Bronchus fibroblast of lung (primary cell): ENCODE measurements at places on chromosomes 6 and 20. TPM values are rescaled to one million over a fixed set of nuclear protein-coding genes. Genes with fewer than 3 reads are reported as not detected.

The TREML1 gene
- not detected in 2 replicates for total RNA-seq

The TPMT gene
- total RNA-seq = 12.1 and 13.7 TPM in 2 replicates

The B3GALT4 gene
- total RNA-seq = 4.4 and 4.9 TPM in 2 replicates

The ACOT13 gene
- 4.9 and 5.5 TPM in 2 replicates for total RNA-seq

The LST1 gene
- not detected in 2 replicates for total RNA-seq

The TMEM170B gene
- 0.15 and 0.50 TPM in 2 replicates for total RNA-seq

The RIMS1 gene
- total RNA-seq = under 0.01 and 0.45 TPM in 2 replicates

The POU5F1 gene
- total RNA-seq = not detected in 2 replicates

The MOXD1 gene
- total RNA-seq = 13.8 and 14.6 TPM in 2 replicates

The REV3L gene
- total RNA-seq = 13.6 and 15.2 TPM in 2 replicates

The ANKEF1 gene
- 2.2 and 2.4 TPM in 2 replicates for total RNA-seq

The GRM1 gene
- not detected in 2 replicates for total RNA-seq

The MUC21 gene
- not detected in 2 replicates for total RNA-seq

The PLA2G7 gene
- not detected in 2 replicates for total RNA-seq

The PDYN gene
- total RNA-seq = not detected in 2 replicates

The SIRPD gene
- not detected in 2 replicates for total RNA-seq

The SCAF8 gene
- total RNA-seq = 17.1 and 20.5 TPM in 2 replicates

The PPP1R16B gene
- total RNA-seq = not detected in 2 replicates

The OLIG3 gene
- not detected in 2 replicates for total RNA-seq

The TTI1 gene
- total RNA-seq = 20.1 and 20.7 TPM in 2 replicates

The LY6G5B gene
- 0.84 and 1.3 TPM in 2 replicates for total RNA-seq

The WFDC10B gene
- total RNA-seq = not detected in 2 replicates

The ADGB gene
- not detected in 2 replicates for total RNA-seq

The LY6G5C gene
- 1.0 and 2.2 TPM in 2 replicates for total RNA-seq

The TSBP1 gene
- not detected in 2 replicates for total RNA-seq

The C20orf204 gene
- 0.15 TPM in 1 of 2 replicates, not detected in the other for total RNA-seq

The TMEM63B gene
- 16.5 and 18.8 TPM in 2 replicates for total RNA-seq

The MYB gene
- 0.45 and 0.50 TPM in 2 replicates for total RNA-seq

The MCCD1 gene
- total RNA-seq = not detected in 2 replicates

The FAM110A gene
- 9.1 and 9.8 TPM in 2 replicates for total RNA-seq

The TOX2 gene
- total RNA-seq = 50.5 and 52.8 TPM in 2 replicates

The TMEM242 gene
- total RNA-seq = 4.5 and 5.2 TPM in 2 replicates

The GSTA2 gene
- not detected in 2 replicates for total RNA-seq

The AVP gene
- total RNA-seq = not detected in 2 replicates

The CPXM1 gene
- 4.5 and 5.6 TPM in 2 replicates for total RNA-seq

The NNAT gene
- 32.0 and 41.7 TPM in 2 replicates for total RNA-seq

The BTN1A1 gene
- not detected in 2 replicates for total RNA-seq

The RPS6KA2 gene
- total RNA-seq = 44.2 and 49.3 TPM in 2 replicates

The NKX2-4 gene
- not detected in 2 replicates for total RNA-seq

The MYO6 gene
- 6.5 and 8.2 TPM in 2 replicates for total RNA-seq

The OXT gene
- total RNA-seq = not detected in 2 replicates

The CGA gene
- total RNA-seq = not detected in 2 replicates
